ENCODE measurements at places on chromosomes 2 and 18.

- DNase-seq, result no peak
These were observed 112.2 kb upstream of the FZD5 start for GRCh38 chr2:207881902-207882301.

DNA sequence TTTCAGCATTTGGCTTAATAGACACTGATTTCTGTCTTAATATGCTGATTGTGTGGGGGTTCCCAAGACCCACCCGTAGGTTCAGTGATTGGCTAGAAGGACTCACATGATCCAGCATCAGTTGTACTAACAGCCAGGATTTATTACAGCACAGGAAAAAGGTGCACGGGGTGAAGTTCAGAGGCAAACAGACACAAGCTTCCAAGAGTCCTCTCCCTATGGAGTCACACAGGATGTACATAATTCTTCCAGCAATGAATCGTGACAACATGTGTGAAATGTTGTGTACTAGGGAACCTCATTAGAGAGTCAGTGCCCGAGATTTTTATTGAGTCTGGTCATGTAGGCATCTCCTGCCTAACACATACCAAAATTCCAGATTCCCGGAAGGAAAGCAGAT lies 52.8 kb downstream of the GALNT1 start:
- DNase-seq, result no peak

DNA sequence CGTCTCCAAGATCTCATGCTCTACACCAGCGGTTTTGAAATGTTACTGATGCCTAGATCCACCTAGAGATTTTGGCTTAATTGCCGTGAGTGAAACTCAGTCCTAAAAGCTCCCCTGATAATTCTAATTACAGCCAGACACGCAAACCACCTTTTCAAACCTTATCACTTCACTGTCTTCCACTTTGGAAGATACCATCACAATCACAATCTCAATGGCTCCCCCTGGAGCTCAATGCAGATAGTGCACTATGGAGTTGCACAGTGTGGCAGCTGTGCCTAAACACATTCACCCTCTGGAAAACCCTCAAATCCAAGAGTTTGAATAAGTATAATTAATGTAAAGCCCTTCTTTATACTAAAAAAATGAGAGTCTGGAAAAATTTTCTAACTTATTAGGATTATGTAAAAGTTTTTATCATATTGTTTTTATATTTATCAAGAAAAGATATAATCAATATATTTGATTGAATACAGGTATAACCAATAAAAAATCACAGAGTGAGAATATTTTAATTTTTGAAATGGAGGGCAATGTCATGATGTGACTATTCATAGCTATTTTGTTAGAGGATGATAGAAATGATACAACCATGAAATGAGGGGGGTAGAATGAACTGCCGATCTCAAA lies 102.9 kb upstream of the SLC8A1 start:
- peak; percentile 72 for DNase-seq

DNA sequence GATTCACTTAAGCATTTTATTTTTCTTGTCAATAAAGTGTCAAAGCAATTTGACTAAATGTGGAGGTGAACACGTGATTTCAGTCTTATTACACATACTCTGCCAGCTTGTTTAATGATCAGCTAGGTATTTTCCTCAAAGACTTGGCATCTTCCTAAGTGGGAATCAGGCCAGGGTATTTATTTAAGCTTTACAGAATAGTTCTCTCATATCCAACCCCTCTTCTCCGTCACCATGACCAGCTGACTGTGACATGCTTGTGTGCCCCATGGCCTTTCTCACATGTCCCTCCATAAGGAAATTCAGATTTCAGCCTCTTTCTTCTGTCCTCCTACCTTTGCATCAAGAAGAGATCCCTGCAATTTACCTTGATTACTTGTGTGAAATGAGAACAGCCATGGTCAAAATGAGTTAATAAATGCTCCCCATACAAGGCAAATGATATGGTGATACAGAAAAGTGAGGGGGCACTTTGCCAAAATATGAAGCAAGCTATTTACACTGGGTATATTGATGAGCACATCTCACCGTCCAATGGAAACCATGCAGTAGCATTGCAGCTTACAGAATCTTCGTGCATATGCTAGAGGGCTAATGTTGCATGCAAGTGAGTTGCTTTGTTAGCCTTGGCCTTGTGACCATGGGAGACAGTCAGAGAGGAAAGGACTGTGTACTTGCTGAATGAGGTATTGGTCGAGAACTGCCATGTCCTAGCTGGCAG lies 202.2 kb downstream of the RNF152 start:
- no peak for DNase-seq

DNA sequence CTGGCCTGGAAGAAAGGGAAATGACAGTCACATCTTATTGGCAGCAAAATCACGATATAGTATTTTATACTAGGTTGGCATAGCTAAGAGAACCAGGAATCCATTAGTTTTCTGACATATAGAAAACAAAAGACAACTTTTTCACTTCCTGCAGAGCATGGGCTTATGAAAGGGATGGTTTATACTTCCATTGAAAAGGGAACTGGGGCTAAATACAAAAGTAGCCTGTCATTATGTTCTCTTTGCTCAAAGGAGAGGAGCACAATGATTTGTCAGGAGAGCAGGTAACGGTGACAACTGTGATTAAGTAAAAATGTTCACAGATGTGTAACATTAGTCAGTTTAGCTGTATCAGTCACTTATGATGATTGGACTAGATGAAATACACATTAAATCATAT lies 46.4 kb downstream of the SLC25A12 start:
- DNase-seq, result no peak

GRCh38 chr18:75123113-75123512 lies 85.8 kb downstream of the PTGR3 start:
- DNase-seq, result no peak

- peak; percentile 44 for DNase-seq
These were observed 213.7 kb downstream of the KCNJ3 start for GRCh38 chr2:154912215-154912614.

DNA sequence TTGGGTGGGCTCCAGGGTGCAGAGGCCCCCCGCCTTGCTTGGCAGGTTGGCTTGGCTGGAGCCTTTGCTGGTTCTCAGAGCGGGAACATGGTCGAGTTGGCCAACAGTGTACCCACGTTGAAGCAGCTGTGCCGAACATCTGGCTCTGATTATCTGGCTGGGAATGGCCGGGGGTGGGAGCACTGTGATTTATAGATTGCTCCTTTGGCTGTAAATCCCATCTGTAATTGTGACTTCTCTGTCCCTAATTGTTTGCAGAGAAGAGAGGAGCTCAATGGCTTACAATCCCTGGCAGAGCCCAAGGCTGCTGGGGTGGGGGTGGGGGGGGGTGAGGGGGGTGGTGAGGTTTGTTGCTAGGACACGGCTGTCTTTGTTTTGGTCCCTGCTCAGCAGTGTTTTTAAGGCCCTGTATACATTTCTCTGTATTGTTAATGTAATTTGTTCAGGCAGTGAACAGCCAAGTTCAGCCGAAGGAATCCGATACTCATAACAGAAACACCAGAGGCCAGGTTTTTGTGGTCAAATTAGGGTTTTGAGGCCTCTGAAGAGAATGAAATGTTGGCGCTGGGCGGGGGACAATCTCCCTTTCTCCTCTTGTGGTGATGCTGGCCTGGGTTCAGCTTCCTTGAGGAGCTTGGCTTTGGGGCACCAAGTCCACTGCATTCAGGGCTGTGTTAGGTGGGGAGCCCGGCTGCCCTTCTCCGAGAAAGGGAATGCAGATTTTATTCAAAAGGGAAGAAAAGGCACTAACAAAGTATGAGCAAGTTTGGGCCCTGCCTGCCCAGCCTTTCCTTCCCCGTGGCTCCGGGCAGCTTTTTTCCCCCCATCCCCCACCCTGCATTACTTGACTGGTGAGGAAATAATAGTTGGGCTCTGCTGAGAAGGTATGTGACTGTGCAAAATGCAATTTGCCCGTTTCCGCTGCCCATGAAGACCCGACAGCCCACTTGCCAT lies 82.5 kb downstream of the TCF7L1 start:
- no peak for DNase-seq

GRCh38 chr18:21454725-21455124 lies 145.8 kb downstream of the ESCO1 start:
- no peak for DNase-seq

DNA sequence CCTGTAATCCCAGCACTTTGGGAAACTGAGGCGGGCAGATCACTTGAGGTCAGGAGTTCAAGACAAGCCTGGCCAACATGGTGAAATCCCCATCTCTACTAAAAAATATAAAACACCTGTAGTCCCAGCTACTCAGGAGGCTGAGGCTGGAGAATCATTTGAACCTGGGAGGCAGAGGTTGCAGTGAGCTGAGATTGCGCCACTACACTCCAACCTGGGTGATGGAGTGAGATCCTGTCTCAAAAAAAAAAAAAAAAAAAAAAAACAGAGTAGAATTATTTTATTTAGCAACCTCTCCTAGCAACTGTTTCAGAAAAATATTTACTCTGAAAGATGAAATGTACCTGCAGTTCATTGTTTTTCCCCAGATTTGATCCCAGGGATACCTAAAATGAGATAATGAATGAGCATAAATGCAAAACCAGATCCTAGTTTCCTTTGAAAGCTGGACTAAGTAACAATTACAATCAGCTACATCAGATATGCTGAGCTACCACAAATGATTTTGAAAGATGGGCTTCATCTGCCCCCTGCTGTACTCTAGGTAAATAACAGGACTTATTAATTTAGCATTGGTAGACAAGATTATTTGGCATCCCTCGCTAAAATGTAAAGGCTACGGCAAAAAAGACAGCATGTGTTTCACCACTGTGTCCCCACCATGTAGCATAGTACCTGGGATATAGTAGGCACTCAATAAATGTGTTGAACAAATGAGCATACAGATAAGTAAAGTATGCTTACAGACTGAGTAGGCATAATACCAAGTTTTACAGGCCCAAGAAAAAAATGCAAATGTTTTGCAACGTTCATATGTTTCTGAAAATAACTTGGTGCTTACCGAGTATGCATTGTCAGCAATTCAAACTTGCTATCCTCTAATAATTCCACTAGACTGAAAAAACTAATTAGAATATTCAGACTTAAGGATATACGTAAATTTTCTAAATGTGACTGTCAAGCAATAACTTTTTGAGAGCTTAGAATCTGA lies 102.5 kb downstream of the ATL2 start:
- peak; percentile 51 for DNase-seq

DNA sequence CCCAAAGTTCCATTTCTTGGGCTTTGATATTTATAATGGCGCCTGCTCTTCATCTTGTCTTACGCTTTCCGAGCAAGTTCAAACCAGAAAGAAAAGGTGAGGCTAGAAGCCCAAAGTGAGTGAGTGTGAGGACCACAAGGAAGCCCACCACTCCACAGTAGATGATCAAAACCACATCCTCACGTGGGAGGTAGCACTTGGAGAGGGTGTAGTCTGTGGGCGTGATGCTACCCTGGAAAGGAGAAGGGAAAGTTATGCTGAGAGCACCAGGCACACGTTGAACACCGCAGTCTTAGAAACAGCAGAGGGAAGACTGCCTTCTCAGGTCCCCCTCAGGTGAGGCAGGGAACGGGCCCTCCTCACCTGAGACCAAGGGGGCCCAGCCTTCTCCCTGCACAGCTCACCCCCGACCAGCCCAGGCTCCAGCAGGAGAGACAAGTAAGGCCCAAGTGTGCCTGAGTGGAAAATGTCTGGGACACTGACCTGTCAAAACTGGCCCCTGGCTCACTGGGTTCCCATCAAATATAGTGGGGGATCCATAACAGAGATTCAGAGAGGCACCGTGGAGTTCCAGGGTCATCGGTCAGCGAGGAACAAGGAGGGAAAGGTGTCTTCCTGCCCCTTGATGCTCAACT lies 23.6 kb downstream of the MPPE1 start:
- no peak for DNase-seq

DNA sequence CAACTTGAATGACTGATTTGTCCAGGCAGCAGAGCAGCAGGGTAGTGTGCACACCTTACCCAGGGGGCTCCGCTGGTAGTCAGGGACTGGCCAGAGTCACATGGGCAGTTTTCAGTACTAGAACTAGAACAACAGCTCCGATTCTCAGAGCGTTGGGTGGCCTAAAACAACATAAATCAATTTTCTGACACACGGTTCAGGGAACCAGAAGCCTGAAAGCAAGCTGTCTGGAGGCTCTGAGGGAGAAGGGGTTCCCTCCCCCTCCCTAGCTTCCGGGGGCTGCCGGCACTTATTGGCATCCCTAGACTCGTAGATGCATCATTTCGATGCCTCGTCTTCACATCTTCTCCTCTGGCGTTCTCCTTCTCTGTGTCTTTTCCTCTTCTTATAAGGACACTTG lies 13.4 kb upstream of the ITGB6 start:
- no peak for DNase-seq

DNA sequence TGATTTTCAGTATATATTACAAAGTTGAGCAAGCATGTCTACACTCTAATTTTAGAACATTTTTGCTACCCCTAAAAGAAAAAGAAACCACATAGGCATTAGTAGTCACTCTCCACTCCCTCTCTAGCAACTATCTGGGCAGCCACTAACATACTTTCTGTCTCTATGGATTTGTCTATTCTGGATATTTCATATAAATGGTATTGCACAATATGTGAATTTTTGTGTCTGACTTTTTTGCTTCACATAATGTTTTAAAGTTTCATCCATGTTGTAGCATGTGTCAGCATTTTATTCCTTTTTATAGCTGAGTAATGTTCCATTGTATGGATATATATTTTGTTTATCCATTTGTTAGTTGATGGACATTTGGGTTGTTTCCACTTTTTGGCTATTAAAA lies 232.5 kb upstream of the CTAGE1 start:
- no peak for DNase-seq

DNA sequence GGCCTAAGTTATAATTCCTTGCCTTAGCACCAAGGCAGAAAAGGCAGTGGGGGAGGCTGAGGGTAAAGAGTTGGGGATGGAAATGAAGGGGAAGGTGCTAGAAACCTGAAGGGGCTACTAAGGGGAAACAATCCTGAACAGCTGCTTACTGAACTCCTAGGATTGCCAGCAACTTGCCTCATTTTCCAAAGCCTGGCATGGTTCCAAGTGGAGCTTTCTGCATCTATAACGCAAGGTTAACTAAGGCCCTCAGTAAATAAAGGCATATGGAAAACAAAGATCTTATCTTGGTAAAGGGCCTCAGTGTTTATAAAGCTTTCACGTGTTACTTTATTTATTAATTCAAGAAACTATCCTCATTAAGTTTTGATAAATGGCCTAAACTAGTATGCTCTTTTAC lies 10.9 kb downstream of the MEP1B start:
- peak; percentile 93 for DNase-seq

GRCh38 chr18:56986829-56987228 lies 160.1 kb upstream of the BOD1L2 start:
- no peak for DNase-seq

DNA sequence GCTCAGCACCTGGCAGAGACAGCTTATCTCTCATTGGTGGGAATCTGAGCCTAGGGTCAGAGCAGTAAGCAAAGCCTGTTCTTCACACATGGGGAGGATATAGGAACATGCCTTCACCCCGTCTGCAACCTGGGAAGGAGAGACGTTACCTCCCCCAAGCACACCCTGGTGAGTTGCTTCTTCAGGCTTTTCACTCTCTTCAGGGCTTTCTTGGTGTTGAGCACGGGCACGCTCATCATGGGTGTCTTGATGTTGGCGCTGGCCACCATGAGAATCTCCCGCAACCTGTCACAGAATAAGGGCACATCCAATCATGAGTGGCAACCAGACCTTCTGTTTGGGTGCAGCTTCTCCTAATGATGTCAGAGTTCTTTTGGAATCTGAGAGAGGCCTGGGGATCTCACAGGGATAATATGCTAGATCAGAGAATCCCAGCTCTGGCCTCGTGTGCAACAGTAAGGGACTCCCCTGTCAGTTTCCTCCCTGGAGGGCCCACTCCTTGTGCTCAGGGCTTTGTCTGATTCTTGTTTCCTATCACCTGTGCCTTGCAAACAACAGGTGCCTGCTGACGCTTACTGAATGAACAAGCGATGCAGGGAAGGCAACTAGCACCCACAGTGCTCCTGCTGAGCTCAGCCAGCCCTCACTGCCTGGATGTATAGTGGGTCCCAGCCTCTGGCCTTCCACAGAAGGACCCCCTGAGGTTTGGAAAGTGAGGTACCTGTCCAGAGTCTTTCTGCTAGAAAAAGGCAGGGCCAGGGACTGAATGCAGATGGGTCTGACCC lies 66.3 kb downstream of the POLR1A start:
- no peak for DNase-seq

Measured in NCI-H524 (cell line).